ENCODE measurements at places on chromosomes 12 and 14. TPM values are rescaled to one million over a fixed set of nuclear protein-coding genes. Genes with fewer than 3 reads are reported as not detected.
A peak's percentile ranks its signal among the peaks of the same experiment; 100 is the strongest.

CMA1 gene
- 0.53 TPM for polyA plus RNA-seq

CSAD gene
- polyA plus RNA-seq, result 47.0 TPM

CRY1 gene
- 35.0 TPM for polyA plus RNA-seq

DCAF5 gene
- polyA plus RNA-seq, result 65.9 TPM

PRKD1 gene
- 30.7 TPM for polyA plus RNA-seq

KRT75 gene
- not detected for polyA plus RNA-seq

TAS2R30 gene
- polyA plus RNA-seq, result 0.12 TPM

DNA sequence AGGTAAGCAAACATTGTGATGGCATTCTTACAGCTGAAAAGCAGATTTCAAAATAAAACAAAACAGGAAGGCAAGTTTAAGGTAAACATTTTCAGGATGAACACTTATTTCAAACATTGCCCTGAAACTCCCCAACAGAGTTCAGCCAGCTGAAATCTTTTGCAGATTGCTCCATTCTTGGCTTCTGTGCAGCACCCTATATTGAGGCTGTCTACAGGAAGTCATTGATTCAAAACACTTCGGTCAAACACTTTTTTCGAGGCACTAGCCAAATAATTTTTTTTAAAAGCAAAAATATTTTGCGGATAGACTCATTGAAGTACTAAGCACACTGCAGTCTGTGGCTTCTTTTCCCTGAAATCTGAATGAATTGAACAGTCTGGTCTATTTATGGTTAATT lies 318.1 kb upstream of the PDE3A start:
- DNase-seq, result no peak

DNA sequence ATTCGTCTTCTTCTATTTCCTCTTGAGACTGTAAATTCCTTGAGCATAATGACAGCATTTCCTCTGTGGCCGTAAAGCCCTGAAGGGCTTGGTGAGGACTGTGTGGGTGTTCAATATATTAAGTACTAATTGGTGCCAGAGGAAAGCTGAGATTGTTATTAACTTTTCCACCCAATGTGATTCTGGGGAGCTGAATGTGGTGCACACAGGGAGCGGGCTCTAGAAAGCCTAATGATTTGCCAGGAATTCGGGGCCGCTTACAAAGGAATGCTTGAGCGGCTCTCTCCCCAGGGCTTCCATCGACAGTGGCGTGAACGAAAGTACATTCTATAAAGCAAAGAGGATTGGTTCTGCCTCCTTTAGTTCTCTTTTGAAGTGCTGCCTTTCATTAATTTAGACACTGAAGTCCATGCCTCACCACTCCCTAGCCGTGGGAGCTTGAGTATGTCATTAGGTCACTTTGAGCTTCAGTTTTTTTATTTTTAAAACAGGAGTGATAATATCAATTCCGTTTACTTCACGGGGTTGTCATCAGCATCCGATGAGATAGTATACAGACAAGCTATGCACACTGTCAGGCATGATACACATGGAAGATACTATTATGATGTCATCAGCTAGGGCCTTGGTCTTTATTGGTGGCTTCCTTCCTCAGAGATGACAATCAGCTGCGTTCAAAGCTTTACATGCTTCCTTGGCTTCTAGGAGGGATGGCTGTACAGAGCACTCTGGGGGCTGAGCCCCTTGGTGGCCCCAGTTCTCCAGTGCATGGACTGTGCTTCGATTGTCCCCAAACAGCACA lies 11.0 kb upstream of the GSG1 start:
- peak; percentile 69 for DNase-seq

- no peak for DNase-seq
Observed at GRCh38 chr12:69275471-69275891, 36.1 kb downstream of the CPSF6 start.

DNA sequence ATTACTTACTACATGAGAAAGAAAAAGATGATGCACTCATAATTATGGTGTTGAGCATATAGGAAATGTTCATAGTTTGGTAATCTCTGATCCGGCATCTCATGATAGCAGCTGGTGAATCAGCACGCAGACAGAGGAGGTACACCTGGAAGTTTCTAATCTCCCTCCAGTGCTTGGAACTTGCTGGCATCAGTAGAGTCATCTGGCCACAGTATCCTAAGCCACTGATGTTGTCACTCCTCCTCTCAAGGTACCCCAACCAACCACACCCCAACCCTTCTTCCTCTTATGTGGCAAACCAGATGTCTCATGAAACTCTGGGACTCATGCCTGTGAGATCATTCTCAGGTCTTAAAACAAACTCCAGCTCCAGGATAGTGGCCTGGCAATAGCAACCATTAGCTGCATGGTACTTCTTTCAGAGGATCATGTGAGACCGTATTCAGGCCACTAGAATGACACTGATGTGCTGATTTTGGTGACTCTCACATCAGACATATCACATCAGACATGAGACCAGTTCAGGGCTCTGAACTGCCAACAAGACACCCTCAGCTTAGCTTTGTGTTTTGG lies 143.0 kb downstream of the RASSF9 start:
- DNase-seq, result no peak

GRCh38 chr12:126974779-126975178 lies 1292.2 kb upstream of the TMEM132C start:
- DNase-seq, result no peak

DNA sequence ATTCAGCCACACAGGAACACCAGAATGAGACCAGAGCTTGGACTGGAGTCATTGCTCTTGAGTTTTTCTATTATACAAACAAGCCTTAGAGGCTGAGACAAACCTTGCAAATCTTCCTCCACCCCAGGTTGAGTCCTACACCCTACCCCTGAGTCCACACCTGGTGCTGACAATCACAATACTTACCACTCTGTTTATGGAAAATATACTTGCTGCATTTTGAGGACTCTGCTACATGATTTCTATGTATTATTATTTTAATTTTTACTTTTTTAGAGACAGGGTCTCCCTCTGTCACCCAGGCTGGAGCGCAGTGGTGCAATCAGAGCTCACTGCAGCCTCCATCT lies 101.4 kb downstream of the EGLN3 start:
- DNase-seq, result no peak

GRCh38 chr14:55052269-55052930 lies 953 bp downstream of the MAPK1IP1L start:
- no peak for DNase-seq

- DNase-seq, result no peak
Observed at GRCh38 chr14:96065661-96066459, 26.7 kb downstream of the C14orf132 start.

- DNase-seq, result no peak
Observed at GRCh38 chr14:68643673-68644072, 149.2 kb downstream of the ZFP36L1 start.

- DNase-seq, result no peak
Observed at GRCh38 chr12:3139760-3140159, 62.6 kb downstream of the TSPAN9 start.

- DNase-seq, result no peak
Observed at GRCh38 chr14:90627478-90627877, 188.8 kb downstream of the TTC7B start.

GRCh38 chr12:102960766-102961465 lies 3.4 kb downstream of the ASCL1 start:
- DNase-seq, result no peak

DNA sequence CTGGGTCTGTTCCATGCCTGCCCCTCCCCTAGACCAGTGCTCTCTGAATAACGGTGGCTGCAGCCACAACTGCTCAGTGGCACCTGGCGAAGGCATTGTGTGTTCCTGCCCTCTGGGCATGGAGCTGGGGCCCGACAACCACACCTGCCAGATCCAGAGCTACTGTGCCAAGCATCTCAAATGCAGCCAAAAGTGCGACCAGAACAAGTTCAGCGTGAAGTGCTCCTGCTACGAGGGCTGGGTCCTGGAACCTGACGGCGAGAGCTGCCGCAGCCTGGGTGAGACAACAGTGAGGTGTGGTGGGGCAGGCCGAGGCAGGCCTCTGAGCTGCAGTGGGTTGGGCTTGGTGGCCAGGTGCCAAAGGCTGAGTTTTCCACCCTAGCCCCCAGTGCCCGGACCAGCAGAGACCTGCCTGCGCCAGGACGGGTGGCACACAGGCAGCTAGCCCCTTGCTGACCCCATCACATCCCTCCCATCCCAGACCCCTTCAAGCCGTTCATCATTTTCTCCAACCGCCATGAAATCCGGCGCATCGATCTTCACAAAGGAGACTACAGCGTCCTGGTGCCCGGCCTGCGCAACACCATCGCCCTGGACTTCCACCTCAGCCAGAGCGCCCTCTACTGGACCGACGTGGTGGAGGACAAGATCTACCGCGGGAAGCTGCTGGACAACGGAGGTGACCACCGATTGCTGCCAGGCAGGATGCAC lies 28.2 kb upstream of the LRP1-AS start:
- DNase-seq, result peak; percentile 52

DNA sequence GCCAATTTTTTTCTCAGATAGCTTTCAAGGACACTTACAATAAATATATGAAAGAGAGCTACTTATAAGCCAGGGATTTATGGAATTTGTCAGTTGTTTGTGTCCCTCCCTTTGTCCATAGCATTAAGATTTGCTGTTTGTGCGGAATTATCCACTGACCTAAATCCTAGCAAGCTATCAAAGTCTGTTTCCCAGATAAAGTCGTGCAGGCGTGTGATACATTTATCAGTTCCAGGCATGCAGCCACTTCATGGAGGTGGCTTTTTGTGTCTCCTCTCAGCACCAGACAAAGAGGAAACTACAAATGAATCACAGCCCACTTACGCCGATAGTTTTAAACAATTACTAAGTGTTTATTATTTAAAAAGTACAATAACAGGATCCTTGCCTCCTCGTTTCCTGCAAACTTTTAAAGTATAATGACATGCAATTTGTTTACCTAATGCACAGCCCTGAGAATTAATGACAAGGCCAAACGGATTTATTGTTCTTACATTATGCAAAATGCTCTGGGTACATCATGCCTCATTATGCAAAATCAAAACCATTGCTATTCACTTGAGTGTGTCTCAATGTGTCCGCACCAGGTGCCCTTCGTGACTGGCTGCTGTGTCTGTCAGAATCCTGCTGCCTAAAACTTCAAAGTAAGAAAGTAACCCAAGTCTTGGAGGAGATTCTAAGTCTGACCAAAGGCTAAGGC lies 423.2 kb downstream of the GLT1D1 start:
- no peak for DNase-seq

DNA sequence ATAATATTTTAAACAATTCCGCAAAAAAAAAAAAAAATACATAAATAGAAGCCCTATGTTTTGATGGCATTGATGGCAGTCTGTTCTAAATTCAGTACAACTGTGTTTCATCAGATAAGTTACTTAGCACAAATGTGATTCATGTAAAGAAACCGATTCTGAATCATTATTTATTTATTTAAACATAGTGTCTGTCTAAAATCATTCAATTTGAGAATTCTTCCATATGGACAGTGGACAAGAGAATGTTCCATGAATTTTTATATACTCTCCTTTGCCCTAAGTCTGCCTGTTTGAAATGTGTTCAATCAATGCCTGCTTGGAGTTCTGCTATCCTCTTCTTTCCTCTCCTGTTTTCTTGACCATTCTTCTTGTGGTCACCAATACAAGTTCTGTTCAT lies 126.5 kb downstream of the PDE3A start:
- DNase-seq, result no peak

DNA sequence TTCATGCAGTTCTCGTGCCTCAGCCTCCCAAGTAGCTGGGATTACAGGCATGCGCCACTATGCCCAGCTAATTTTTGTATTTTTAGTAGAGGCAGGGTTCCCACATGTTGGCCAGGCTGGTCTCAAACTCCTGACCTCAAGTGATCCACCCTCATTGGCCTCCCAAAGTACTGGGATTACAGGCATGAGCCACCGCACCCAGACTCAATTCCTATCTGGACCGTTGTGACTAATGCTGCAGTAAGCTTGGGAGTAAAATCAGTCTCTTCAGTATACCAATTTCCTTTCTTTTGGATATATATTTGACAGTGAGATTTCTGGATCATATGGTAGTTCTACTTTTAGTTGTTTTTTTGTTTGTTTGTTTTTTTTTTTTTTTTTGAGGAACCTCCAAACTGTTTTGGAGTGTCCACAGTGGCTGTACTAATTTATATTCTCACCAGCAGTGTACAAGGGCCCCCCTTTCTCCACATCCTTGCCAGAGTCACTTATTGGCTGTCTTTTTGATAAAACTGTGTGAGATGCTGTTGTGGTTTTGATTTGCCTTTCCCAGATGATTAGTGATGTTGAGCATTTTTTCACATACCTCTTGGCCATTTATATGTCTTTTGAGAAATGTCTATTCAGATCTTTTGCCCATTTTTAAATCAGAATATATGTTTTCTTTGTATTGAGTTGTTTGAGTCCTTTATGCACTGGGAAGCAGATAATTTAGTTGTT lies 37.3 kb upstream of the EVL start:
- no peak for DNase-seq

DNA sequence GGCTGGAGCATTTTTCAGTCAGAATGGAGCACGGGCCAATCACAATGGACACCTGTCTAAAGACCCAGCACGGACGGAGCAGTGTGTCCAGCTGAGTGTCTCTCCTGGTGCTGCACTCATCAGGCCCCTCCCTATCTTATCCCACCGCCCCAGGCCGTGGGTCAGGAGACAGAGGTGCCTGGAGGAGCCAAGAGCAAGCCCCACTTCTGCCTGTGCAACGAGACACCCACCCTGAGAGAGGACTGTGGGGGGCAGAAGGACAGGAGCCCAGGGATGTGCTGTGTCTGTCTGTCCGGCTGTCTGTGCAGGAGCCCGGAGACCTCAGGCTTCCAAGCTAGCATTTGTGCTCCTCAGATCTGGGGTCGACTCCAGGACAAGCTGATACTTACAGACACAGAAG lies 69.6 kb upstream of the SFSWAP start:
- no peak for DNase-seq

DNA sequence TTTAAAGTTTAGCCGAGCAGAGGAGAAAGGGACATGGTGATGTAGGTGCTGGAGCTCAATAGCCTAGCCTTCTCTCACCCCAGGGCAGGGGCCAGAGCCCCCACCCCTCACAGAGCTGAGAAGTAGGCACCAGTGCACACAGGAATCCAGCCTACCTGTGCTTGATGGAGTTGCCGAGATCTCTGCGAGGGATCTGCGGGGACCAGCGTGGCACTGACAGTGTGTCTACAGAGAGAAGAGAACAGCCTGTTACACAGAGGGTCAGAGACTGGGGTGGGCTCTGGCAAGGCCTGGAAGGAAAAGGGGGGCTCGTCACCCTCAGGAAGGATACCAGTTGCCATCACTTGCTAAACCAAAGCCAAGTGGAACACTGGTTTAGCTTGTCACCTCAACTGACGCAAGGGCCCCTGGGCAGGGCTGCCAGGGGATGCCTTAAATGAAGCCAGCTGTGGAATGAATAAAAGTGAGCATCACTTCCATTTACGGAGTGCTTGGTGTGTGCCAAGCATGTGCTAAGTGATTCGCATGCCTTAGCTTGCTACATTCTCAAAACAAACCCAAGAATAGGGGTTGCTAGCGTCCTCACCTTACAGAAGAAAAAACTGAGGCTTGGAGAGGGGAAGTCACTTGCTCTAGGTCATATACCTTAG lies 220.8 kb upstream of the NOS1 start:
- DNase-seq, result no peak

DNA sequence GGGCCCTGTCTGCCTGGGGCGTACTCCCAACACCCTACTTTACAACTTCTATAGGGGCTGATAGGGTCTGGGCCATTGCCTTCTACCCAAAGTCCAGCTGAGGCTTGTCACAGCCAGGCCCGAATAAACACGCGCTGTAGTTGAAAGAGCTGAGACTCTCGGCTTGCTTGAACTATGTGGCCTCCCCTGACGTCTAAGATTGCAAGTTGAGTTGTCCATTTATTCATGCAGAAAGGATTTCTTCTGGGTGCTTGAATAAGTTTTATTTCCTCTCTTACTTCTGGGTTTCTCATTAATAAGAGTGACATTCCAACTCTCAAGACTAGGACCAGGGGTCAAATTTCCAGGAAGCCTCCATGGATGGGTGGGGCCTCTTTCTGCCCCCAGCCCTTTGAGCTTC lies 74.4 kb upstream of the VRK1 start:
- no peak for DNase-seq

GRCh38 chr14:89264196-89264800 lies 152.7 kb downstream of the FOXN3 start:
- DNase-seq, result no peak

Data from renal cortex interstitium (tissue), 15 donors.